ENCODE measurements at places on chromosomes 3 and 15.
A peak's percentile ranks its signal among the peaks of the same experiment; 100 is the strongest.

DNA sequence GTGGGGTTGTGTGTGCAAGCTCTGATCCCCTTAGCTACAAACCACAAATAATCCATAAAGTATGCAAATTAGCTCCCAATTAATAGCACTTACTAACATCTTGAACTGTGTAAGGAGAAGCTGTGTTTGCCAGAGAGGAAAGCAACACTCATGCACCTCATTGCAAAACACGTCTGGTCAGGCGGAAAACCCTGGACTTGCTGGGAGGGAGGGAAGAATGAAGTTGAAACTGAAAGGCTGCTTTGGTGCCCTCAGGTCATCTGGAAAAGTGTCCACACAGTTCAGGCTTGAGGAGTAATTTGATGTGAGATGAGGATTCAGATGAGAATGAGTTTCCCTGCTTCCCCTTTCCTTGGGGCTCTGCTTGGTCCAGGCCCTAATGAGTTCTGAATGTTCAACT, 185.5 kb upstream of the ANKRD28 start:
- DNase-seq = no peak

- DNase-seq = peak; percentile 51
These were observed 3.1 kb downstream of the MYRIP start for GRCh38 chr3:39812537-39812936.

DNA sequence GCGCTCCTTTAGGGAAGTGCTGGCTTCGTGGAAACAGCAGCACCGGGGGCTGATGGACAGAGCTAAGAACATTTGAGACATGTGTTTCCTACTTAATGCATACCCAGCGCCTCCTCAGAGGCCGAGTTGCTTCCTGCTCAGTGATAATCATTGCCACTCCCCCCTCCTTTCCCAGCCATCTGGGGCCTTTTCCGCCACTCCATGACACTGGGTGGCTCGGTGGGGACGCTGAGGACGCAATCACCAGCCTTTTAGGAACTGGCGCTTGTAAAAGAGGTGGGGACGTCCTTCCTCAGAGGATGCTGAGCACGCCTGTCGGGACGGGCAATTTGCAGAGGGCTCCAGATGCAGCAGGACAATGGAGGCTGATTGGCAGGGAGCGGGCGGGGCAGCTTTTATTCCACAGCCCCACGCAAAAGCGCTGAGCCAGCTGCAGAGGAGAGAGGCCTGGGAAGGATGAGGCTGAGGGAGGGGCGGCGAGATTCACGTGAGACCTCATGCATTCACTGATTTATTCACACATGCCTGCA, 22.2 kb upstream of the IQSEC1 start:
- DNase-seq = no peak

GRCh38 chr3:165196577-165197480, 645 bp upstream of the SLITRK3 start:
- DNase-seq = no peak

- no peak for DNase-seq
These were observed 102.5 kb downstream of the ZMAT3 start for GRCh38 chr3:178969004-178969700.

- DNase-seq = no peak
These were observed 52.8 kb downstream of the LSM3 start for GRCh38 chr3:14231145-14231990.

GRCh38 chr15:28904541-28905315, 19.0 kb downstream of the APBA2 start:
- no peak for DNase-seq

- no peak for DNase-seq
These were observed 3.0 kb downstream of the TRAK1 start for GRCh38 chr3:42094128-42094527.

GRCh38 chr15:48001393-48002039, 119.3 kb upstream of the SLC24A5 start:
- no peak for DNase-seq

- no peak for DNase-seq
These were observed 162.8 kb downstream of the SMAD6 start for GRCh38 chr15:66864871-66865281.

- DNase-seq = no peak
These were observed 2.1 kb downstream of the TRA2B start for GRCh38 chr3:185935465-185936272.

- DNase-seq = no peak
These were observed 148.0 kb upstream of the MITF start for GRCh38 chr3:69591164-69591736.

- peak; percentile 55 for DNase-seq
These were observed 408.9 kb upstream of the THBS1 start for GRCh38 chr15:39171944-39172368.

DNA sequence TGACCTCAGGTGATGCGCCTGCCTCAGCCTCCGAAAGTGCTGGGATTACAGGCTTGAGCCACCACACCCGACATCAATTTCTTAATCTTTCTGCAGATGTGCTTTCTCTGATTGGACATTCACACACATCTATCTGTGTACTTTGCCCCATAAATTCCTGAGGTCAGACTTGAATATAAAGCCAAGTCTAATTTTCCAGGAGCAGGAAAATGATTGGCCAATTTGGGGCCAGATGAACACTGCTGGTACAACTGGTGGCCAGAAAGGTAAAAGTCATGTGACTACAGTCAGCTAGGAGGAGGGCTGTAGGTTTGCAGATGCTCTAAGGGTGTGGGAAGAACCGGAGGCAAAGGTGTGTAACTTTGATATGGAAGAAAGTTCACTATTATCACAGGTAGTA, 3.2 kb upstream of the RAD51 start:
- DNase-seq = no peak

GRCh38 chr15:29680465-29681165, 141.7 kb downstream of the TJP1 start:
- no peak for DNase-seq

DNA sequence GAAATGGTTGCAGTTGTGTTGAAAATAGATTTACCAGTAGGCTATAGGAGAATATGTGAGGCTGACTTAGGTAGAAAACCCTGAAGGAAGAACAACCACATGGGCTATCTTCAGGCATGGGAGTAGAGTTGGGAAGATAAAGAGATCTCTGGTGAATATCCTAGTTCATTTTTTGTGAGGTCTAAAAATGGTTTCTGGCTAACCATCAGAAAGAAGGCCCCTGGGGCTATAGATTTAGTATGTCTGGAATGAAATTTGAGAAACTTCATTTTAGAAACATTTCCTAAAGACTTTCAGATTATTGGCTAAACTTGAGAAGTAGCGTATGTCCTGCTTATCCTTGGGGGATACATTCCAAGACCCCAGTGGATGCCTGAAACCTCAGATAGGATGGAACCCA, 148.2 kb downstream of the NAALADL2 start:
- DNase-seq = no peak

- peak; percentile 72 for DNase-seq
These were observed 152.2 kb downstream of the ALCAM start for GRCh38 chr3:105518806-105519418.

DNA sequence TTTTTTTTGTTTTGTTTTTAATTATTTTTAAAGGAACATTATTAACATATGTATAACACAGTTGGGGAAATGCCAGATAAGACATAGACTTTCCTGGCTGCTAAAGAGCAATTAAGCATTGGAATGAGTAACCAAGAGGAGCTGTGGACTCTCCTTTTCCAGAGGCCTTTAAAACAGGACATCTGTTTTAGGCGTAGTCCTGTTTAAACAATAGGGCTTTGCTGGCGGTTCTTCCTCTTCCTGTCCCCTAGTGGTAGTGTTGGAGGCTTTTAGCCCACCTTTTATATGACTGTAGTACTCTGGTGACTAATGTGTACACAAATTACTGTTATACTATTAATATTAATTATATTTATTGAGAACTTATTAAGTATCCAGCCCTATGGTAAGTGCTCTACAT, 81.9 kb downstream of the PPARG start:
- DNase-seq = no peak

- DNase-seq = no peak
These were observed 8.7 kb downstream of the HLTF start for GRCh38 chr3:149077628-149078027.

- no peak for DNase-seq
These were observed 3.9 kb upstream of the CHSY1 start for GRCh38 chr15:101255615-101256241.

GRCh38 chr3:152610622-152611021, 224.3 kb upstream of the P2RY1 start:
- DNase-seq = no peak

DNA sequence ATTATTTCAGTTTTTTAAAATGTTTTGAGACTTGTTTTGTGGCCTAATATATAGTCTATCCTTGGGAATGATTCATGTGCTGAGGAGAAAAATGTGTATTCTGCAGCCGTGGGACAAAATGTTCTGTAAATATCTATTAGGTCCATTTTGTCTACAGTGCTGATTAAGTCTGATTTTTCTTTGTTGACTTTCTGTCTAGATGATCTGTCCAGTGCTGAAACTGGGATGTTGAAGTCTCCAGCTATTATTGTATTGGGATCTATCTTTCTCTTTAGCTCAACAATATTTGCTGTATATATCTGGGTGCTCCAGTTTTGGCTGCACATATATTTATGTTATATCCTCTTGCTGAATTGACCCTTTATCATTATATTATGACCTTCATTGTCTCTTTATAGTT, 85.2 kb downstream of the UBE2E2 start:
- no peak for DNase-seq

GRCh38 chr3:42179110-42179725, 86.8 kb downstream of the CCK start:
- no peak for DNase-seq

- no peak for DNase-seq
These were observed 7.5 kb downstream of the PSTPIP1 start for GRCh38 chr15:77002436-77002835.

GRCh38 chr3:124780761-124781475, 50.7 kb downstream of the UMPS start:
- no peak for DNase-seq

DNA sequence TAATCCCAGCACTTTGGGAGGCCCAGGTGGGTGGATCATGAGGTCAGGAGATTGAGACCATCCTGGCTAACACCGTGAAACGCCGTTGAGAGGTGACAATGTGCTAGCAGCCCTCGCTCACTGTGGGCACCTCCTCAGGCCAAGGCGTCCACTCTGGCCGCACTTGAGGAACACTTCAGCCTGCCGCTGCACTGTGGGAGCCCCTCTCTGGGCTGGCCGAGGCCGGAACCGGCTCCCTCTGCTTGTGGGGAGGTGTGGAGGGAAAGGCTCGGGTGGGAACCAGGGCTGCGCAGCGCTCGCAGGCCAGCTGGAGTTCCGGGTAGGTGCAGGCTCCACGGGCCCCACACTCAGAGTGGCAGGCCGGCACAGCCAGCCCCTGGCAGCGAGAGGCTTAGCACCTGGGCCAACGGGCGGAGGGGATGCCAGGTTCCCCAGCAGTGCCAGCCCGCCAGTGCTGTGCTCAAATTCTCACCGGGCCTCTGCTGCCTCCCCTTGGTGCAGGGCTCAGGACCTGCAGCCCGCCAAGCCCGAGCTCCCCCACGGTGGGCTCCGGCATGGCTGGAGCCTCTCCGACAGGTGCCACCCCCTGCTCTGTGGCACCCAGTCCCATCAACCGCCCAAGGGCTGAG, 253.6 kb downstream of the CNTN4 start:
- no peak for DNase-seq

DNA sequence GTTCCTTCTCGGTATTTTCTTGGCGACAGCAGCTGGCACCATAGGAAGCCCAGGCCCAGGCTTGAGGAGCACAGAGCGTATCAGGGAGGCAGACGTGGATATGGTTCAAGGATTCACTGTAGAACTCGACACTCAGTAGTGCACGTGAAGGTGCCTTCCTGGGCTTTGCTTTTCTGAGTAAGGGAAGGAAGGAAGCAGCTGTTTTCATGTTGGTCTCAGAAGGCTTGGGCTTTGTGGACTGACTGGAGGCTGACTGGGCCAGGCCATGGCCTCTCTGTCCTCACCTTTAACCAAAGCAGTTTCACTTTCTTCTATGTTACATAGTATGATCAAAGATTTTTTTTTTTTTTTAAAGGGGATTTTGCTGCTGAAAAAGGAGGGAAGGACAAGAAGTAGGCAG, 6.9 kb upstream of the GHRL start:
- no peak for DNase-seq
